M059J (cell line): ENCODE measurements at places on chromosomes 13 and 19.

DNA sequence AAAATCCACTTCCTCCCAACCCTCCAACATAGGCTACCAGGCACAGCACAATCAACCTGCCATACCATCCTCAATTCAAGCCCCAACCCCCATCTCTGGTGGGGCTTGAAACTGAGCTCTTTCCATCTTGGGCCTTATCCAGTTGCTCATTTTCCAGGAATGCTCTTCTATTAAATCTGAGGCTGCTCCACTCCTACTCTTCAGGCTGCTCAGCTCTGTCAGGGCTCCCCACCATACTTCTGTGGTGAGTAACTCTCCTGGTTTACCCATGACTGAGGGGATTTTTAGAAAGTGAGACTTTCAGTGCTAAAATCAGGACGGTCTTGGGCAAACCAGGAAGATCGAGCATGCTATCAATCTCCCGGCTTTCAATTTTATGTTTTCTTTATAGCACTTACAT, 512.8 kb downstream of the LMO7 start:
- DNase-seq = peak; percentile 67

GRCh38 chr19:18304208-18304457, 18.7 kb downstream of the LSM4 start:
- no peak for DNase-seq

DNA sequence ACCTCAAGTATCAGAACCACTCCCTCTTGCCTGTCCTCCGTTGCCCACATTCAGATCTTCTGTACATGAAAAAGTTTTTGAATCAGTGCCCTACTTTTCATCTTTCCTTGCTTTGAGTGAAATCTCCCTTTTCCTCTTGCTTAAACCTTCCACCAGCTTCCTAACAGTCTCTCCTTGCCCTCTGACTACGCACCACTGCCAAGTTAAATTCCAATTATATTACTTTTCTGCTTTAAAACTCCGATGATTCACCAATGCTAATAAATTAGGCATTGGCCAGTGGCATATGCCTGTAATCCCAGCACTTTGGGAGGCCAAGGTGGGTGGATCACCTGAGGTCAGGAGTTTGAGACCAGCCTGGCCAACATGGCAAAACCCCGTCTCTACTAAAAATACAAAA, 30.7 kb upstream of the RFXAP start:
- DNase-seq = peak; percentile 80

DNA sequence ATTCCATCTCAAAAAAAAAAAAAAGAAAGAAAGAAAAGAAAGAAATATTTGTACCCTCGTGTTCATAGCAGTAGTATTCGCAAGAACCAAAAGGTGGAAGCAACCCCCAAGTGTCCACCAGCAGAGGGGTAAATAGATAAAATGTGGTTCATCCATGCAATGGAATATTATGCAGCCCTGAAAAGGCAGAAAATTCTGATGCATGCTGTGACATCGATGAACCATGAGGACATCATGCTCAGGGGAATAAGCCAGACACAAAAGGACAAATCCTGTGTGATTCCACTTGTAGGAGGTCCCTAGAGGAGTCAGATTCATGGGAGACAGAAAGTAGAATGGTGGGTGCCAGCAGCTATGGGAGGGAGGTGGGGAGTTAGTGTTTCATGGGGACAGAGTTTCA, 6.4 kb upstream of the LRRC8E start:
- DNase-seq = no peak

DNA sequence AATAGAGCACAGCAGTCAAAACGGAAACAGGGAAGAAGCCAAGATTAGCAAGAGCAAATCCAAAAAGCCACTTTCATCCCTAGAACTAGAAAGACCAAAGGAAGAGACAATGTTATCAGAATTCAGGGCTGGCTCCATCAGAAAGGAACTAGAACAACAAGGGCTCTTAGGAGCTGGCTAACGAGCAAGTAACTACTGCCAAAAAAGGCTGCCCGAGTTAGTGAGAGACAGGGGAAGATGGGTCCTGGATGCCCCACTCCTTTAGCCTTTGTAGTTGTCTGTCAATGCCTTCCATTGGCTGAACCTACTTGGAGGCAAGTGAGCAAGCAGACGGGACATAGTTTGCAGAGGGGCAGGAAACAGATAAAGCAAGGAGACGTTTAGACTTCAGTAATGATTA, 240.4 kb downstream of the KLF12 start:
- DNase-seq = no peak

DNA sequence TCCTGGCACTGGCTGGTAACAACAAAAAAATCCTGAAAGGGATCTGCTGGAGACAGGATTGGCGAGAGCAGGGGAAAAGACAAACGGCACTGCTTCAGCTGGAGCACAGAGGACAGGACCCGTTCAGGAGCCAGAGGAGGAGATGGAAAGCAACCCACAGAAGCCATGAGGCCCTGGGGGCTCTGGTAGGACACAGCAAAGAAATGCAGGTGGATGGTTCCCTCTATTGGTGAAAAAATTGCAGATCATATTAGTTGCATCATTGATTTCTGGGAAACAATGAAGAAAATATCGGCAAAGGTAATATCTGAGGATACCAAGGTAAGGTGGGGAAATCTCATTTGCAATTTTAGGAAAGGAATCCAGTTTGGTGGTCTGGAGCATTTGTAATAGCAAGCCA, 25.7 kb upstream of the TPP2 start:
- no peak for DNase-seq

DNA sequence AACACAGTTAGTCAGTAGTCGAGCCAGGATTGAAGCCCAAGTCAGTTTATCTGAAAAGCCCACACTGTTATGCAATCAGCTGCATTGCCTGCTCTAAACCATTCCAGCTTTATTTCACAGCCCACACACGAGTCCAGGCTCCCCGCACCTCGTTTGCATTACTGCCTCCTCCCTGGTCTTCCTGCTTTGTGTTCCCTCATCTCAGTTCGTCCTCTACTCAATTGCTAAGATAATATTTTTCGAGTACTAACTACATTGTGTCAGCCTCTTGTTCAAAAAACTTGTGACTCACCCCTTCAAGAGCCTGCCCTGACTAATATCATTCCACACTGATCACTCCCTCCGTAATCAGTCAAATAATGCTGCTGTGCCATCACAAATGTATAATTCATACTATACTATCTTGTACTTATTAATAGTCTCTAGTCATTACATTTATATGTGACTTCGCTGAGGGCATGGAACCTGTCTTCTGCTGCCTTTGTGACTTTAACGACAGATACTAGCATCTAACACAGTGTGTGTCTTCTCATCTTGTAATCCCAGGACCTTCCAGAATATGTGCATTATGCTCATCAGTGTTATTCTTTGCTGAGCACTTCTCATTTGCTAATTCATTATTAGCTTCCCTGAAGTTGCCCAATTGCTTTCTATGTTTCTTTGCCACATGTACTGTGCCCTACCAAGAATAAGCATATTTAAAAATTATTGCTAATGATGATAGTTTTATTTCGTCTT, 26.2 kb upstream of the WDFY2 start:
- peak; percentile 65 for DNase-seq

GRCh38 chr19:2270423-2271233, 11.3 kb downstream of the PEAK3 start:
- DNase-seq = peak; percentile 73

DNA sequence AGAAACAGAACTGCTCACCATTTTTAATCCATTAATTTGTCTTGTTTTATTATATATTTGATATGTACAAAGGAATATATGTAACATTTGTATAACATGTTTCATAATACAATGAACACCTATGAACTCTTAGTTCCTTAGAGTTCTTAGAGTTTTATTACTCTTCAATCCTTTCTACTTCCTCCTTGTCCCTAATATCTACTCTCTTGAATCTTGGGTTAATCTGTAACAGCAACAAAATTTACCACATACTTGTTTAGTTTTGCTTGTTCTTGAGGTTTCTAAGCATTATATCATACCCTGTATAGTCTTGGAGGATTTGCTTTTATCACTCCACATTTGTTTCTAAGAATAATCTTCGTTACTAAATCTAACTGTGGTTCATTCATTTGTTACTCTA, 151.4 kb downstream of the PDS5B start:
- no peak for DNase-seq

DNA sequence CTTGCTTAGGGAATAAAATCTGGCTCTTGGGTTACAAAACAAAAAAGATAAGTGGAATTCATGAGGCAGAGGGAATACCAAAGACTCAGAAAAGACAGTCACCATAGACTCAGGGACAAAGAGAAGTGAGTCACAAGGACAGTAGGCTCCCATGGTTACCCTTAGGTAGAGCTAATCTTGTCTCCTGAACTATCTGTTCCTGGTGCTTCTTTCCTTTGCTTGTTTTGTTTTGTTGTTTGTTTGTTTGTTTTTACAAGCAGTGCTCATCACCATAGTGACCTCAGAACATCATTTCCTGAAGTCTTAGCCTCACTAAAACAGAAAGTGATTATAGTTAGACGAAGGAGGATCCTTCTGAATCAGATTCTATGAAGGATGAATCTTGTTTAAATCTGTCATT, 142.3 kb upstream of the SOX21 start:
- DNase-seq = no peak

DNA sequence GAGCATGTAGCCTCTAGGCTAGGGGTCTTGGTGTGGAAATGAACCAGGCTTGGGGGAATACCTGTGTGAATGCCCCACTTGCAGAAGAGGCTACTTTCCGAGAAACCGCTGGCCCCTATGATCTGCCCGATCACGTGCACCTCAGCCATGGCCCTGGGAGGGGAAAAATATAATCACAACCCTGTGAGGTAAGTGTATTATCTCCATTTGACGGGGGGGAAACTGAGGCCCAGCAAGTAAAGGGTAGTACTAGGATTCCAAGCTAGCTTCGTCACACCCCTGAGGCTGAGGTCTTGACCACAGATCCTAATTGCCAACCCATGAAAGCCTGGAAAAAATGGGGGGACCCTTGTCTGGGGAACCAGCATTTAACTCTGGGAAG, 587 bp downstream of the B9D2 start:
- DNase-seq = no peak

GRCh38 chr19:6739390-6739882, at the start of gene TRIP10:
Gene TRIP10, plus strand, starts transcription at chr19:6739680. Its CDS starts 82 bp downstream, at chr19:6739762.
- DNase-seq = peak; percentile 72

GRCh38 chr19:33216198-33216830, 9.3 kb downstream of the SLC7A10 start:
- DNase-seq = no peak

DNA sequence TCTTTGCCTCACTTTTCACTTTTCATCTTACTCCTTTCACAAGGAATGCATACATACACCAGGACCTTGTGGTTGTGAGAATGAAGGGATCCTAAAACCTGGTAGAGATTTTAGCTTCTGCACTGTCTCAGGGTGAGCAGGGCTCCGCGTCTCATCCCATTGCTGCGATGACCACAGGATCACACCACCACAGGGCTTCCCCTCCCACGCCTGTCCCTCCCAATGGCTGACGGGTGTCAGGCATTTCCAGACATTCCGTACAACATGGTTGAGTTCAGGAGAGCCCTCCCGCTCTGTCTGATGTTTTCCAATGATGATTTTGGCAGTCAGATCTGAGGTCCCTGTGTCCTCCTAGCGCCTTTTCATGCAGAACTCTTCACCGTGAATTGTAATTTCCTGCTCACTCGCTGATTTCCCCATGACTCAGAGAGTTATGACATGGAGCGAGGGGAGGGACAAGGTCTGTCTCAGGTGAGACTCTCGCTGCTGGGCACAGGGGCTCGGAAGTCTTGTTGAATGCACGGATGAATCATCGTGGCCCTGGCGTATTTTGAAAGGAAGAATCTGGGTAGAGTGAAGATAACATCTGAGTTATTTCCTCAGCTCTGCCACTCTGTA, 102.8 kb downstream of the TEX29 start:
- DNase-seq = peak; percentile 27

GRCh38 chr13:37209621-37210580, 104.4 kb upstream of the CSNK1A1L start:
- peak; percentile 38 for DNase-seq

DNA sequence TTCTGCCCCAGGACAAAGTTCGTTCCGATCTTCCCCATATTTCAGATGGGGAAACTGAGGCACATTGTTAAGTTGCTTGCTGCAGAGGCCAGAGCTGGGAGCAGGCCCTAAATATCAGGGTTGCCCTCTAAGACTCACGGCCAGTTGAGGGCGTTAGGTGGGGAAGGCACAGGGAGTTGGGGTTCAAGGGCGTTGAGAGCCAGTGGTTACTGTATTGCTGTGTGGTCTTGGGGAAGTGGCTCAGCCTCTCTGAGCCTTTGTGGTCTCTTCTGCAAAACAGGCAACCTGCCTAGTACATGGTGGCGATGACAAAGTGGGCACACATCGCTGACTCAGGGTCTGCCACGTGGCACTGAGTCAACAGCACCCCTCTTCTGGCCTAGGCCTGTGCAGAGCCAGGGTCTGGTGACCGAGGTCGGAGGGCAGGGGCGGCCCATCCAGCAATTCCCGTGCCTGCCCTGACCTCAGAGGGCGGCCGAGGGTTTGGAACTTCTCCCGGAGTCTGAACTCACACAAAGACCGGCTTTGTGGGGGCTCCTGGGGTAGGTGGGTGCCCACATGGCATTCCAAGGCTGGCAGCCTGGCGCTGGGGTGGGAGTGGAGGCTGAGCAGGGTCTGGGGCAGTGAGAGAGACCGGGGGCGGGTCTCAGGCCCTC, 10.2 kb downstream of the TNFAIP8L1 start:
- no peak for DNase-seq

- peak; percentile 84 for DNase-seq
Measured at GRCh38 chr19:8451885-8452284, 7.1 kb downstream of the HNRNPM start.

GRCh38 chr19:49491804-49492572, 4.2 kb upstream of the RPS11 start:
- DNase-seq = no peak

DNA sequence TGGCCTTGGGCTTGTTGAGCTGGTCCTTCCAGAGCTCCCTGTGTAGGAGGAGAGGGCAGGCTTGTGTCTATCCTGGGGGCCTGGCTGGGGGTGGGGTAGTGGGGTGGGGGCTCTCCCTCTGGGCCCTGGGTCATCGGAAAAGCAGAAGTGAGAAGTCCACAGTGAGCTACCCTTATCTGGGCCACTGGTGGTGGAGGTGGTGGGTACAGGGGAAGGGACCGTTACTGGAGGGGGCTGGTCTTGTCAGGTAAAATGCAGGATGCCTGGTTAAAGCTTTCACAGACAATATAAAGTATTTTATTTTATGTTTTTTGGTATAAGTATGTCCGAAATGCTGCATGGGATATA, 342 bp upstream of the SIGLEC10 start:
- DNase-seq = no peak

DNA sequence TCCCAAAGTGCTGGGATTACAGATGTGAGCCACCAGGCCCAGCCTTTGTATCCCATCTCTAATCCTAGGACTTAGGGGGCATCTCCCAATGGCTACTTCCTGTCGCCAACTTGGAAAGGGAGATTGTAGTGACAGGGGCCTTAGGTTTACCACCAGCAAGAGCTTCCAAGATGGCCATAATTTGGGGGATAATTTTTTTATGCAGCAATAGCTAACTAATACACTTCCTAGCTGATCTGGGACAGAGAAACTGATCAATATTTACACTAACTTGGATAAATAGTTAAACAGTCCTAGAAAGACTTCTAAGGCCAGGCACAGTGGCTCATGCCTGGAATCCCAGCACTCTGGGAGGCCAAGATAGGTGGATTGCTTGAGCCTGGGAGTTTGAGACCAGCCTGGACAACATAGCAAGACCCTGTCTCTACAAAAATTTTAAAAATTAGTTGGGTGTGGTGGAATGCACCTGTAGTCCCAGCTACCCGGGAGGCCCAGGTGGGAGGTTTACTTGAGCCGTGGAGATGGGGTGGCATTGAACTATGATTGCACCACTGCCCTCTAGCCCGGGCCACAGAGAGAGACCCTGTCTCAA, 5.3 kb upstream of the COLGALT1 start:
- no peak for DNase-seq

- no peak for DNase-seq
Measured at GRCh38 chr19:1425902-1426301, 12.3 kb upstream of the RPS15 start.

- DNase-seq = no peak
Measured at GRCh38 chr13:30204564-30204963, 102.8 kb downstream of the KATNAL1 start.

- no peak for DNase-seq
Measured at GRCh38 chr19:41917676-41918075, 10.6 kb downstream of the ERFL start.
